ENCODE measurements at places on chromosomes 12 and 14.

DNA sequence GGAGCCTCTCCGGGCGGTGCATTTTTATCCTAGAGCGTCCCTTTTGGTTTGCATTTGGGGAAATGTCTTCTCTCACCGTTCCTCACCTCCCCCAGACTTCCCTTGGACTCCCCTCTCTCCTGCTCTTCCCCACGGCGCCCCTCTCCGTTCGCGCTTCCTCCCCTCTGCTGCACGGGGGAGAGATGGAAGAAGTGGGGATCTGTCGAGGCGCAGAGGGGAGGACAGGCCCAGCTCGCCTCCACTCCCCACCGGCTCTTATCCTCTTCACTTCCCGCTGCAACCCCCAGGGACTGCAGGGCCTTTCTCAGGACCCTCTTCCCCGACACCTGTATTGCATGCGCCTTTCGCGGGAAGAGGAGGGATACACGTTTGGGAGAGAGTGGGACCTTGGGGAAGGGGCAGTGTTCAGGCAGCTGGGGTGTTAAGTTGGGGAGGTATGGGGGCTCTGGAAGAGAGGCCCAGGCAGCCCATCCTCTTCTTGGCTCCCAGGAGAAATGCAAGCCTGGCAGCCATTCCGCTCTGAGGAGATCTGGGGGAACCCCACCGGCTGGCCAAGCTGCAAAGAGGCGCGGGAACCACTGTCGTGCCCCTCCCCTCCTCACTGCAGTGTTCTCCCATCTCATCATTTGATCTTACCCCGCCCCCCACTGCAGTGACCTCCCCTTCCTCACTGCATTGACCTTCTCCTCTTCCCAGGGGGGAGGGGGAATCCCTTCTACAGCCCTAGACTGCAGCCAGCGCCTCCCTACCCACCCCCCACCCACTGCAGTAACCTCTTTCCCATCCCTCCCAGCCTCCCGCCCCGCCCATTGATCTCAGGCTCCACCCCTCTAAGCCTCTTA is 788 bp downstream of the ENO2 start:
- DNase-seq, result peak; percentile 38

GRCh38 chr12:19223695-19224094 is 94.2 kb downstream of the PLEKHA5 start:
- no peak for DNase-seq

DNA sequence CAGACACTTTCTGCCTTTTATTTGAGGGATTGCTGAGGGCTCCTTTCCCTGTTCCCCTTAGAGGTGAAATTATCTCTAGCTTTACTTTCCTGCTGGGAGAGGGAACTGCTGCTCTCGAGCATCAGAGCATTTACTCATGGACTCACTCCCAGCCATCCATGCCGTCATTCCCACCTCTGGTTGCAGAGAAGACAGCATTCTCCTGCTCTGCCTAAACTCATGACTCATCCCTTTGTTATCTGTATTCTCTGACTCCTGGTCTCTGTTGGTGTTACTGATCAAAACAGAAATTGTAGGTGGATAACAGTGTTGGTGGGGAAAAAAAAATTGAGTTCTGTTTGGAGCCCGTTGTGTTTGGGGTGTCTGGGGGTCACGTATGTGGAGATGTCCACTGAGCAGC is 159.3 kb downstream of the TTC8 start:
- DNase-seq, result no peak

GRCh38 chr12:49098035-49098451 is 3.4 kb upstream of the DHH start:
- peak; percentile 62 for DNase-seq

DNA sequence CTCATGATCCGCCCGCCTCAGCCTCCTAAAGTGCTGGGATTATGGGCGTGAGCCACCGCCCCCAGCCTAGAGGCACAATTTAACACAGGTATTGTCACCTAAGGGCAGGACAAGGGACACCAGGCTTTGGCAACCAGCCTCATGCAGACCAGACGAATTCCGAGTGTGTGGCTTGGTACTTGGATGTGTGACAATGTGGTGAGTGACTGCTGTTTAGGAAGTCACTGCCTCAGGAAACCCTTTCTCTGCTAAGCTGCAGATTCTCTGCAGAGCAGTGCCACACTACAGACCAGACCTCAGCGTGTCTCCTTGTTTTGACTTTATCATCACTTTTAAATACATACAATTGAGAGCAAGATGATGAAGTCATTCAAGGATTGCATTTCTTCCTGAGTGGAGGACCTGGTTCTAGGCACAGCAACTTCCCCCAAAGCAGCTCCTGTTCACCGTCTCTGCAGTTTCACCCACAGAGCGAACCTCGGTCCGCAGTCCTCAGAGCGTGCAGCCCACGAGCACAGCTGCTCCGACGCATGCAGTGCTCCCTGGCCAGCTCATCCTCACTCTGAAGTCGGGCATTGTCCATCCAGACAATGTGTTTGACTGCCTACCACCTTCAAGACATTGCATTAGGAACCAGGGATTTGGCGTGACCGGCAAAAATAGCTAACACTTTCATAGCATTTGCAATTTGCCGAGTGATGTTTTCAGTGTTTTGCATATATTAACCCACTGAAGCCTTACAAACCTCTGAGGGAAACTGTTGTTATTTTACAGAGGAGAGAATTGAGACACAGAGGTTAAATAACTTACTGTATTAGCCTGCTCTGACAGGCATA is 235.2 kb downstream of the CHST11 start:
- peak; percentile 24 for DNase-seq

GRCh38 chr14:31819281-31819680 is 257.8 kb upstream of the ARHGAP5 start:
- DNase-seq, result no peak
